NCI-H1092 (cell line): ENCODE measurements at places on chromosomes 6 and 20.

GRCh38 chr20:51562332-51563173, 20.0 kb upstream of the NFATC2 start:
- DNase-seq: no peak

- DNase-seq: no peak
Measured at GRCh38 chr6:8014947-8015346, 49.2 kb downstream of the BLOC1S5 start.

GRCh38 chr6:113936093-113936934, 34.6 kb downstream of the HDAC2 start:
- DNase-seq: peak; percentile 4

GRCh38 chr20:43541214-43541613, 17.6 kb upstream of the SGK2 start:
- no peak for DNase-seq
